ENCODE measurements at places on chromosomes 7 and 10.

GRCh38 chr7:48040944-48041652 is 5.8 kb downstream of the C7orf57 start:
- no peak for DNase-seq

GRCh38 chr7:141522657-141523342 is 28.4 kb upstream of the AGK start:
- DNase-seq: no peak

- DNase-seq: no peak
Measured at GRCh38 chr10:101244321-101245050, 15.2 kb upstream of the LBX1 start.

- DNase-seq: peak; percentile 71
Measured at GRCh38 chr7:44587843-44588711, 6.0 kb upstream of the TMED4 start.

GRCh38 chr10:113527211-113527906 is 25.5 kb upstream of the HABP2 start:
- DNase-seq: no peak

DNA sequence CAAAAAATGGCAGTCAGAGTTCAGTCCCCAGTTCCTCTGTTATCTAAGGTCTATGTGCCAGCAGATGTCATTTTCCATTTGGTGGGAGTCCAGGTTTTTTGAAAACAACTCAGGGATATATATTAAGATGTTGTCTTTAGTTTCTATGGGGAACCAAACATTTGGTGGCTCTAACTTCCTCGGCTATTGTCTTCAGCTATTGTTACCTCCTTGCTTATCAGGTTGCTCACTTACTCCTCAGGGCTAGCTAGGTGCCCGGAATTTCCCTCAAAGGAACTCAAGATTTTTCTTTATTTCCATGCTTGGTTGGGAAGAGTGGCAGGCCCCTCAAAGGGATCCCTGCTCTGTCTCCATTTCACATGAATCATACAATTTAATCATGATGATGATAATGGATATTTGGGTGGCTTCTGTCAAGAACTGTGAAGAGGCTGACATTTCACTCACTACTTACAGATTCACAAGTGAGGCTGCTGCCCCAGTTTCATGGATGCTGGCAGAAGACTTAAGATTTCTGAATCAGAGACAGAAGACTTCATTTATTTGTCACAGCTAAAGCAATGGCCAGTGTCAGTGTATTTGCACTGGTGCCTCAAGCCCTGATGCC is 182.8 kb downstream of the PKD1L1 start:
- no peak for DNase-seq

- no peak for DNase-seq
Measured at GRCh38 chr7:14055813-14056212, 66.3 kb upstream of the ETV1 start.

- no peak for DNase-seq
Measured at GRCh38 chr10:77504196-77504872, 133.3 kb downstream of the KCNMA1 start.

GRCh38 chr7:16753932-16754855 is 639 bp downstream of the TSPAN13 start:
- no peak for DNase-seq

DNA sequence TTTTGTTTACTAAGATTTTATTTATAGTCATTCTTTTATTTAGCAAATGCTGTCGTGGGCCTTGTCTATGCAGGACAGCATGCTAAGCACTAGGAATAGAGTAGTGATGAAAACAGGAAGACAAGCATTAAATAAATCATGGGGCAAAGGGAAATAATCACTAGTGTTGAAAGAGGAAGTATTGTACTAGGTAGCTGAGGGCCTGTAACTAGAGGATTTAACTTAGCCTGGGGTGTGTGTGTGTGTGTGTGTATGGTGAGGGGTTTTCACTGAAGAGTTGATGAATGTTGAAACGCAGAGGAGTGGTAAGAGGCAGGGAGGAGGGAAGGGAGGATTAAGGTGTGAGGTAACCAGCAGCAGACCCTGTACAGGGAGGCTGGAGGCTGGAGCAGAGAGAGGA is 446.4 kb downstream of the SDK1 start:
- DNase-seq: no peak

- DNase-seq: no peak
Measured at GRCh38 chr7:16123117-16123770, 298.1 kb downstream of the CRPPA start.

DNA sequence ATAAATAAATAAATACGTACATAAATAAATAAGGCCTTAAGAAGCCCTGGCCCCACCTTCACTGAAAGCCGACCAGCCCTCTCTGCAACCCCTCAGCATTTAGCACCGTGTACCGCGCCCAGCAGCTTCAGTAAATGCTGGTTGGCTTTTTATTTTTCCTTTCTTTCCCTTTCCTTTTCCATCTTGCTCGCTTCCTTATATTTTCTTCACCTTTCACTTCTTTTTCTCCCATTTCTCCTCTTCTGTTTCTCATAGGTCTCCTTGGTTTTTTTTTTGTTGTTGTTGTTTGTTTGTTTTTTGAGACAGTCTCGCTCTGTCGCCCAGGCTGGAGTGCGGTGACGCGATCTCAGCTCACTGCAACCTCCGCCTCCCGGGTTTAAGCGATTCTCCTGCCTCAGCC is 11.2 kb downstream of the ZAN start:
- no peak for DNase-seq

DNA sequence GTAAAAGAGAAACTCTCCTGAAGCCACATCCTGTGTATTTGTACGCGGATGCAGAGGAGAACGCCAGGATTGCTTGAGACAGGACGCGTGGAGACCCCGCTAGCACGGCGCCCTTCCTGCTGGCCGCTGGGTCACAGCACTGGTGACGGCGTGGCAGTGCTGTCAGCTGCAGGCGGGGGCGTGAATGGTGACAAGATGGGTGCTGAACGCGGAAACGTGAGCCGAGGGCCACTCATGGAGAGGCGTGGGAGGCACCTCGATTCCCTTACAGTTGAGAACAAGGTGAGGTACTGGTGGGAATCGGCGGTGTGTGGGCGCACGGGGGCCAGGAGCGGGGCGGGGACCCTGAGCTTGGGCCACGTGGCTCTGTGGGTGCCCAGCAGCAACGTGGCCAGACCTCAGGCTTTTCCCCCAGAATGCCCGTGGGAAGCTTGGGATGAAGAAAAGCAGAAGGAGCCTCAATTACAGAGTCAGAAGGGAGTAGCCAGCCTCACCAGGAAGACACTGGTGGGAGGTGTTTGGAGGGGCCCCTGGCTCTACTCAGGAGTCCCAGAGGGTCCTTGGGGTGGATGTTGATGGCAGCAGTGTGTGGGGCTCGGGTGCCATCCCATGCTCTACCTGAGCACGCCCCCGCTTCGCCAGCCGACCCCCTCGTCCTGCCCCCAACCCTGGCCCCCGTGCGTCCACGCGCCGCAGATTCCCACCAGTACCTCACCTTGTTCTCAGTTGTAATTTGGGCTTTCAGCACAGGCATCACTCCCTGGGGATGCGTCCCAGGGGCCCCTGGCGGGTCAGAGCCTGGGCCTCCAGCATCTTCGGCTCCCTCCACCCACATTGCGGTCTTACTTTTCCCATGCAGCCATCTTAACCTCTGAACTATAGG is 208.4 kb upstream of the TCERG1L start:
- no peak for DNase-seq

GRCh38 chr10:97207756-97208346 is 22.1 kb upstream of the SLIT1 start:
- no peak for DNase-seq

DNA sequence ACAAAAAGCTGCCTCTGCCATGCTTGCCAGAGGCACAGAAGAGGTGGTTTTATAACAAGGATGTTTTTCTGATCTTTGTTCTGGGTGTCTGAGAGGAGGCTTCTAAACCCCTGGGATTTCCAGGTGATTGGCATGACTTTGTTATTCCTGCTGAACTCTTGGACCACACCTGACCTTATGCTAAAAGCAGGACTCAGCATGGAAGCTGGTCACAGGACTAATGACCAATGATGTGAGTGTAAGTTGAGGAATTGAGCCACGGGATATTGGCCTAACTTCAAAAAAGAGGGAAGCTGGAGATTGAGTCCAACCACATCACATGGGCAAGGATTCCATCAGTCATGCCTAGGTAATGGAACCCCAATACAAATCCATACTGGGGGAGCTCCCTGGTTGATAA is 437.9 kb downstream of the POM121L12 start:
- DNase-seq: no peak

DNA sequence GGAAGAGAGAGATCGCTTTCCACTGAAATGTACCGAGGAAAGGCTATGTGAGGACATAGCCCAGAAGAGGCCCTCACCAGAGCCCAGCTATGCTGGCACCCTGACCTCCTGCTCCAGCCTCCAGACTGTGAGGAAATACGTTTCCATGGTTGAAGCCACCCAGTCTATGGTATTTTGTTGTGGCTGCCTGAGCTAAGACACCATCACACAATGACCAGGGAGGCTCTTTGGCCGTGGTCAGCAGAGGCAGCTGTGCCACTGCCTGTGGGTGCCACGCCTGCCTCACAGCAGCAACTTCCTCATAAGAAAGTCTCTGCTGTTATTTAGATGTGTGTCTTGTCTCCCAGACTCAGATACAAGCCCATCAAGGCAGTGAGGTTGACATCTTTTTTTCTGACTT is 182.7 kb upstream of the PLXNA4 start:
- DNase-seq: no peak

GRCh38 chr10:90847436-90847835 is 10.4 kb downstream of the HTR7 start:
- no peak for DNase-seq

GRCh38 chr10:70442332-70442988 is 979 bp upstream of the NODAL start:
- no peak for DNase-seq

GRCh38 chr10:48948470-48949037 is 8.9 kb upstream of the LRRC18 start:
- DNase-seq: no peak

- no peak for DNase-seq
Measured at GRCh38 chr10:27624941-27625340, 120.7 kb downstream of the MKX start.

GRCh38 chr7:106600569-106601373 is 60.2 kb downstream of the CCDC71L start:
- DNase-seq: no peak

- no peak for DNase-seq
Measured at GRCh38 chr7:6409944-6410693, 37.6 kb downstream of the DAGLB start.

DNA sequence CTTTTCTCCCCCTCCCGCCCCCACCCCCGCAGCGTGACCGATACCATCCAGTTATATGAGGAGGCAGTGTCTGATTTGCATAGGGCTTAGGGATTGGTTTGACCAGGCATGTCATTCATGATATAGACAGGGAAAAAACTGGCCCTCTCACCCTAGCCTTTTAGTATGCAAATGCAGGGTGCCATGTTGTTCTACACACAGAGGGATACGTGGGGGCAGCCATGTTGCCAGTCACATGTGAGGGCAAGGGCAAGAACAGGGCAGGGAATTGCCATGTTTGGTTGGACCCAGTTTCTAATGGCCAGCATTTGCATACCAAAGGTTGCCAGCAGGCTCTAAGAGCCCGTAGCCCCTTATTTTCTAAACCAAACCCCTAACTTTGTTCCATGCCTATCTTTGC is 552.1 kb downstream of the SORCS1 start:
- DNase-seq: no peak

- no peak for DNase-seq
Measured at GRCh38 chr10:76453997-76454396, 1022.6 kb downstream of the LRMDA start.

- DNase-seq: no peak
Measured at GRCh38 chr7:138089080-138089901, 13.0 kb downstream of the AKR1D1 start.

GRCh38 chr10:14456218-14456869 is 125.6 kb upstream of the FRMD4A start:
- DNase-seq: no peak

DNA sequence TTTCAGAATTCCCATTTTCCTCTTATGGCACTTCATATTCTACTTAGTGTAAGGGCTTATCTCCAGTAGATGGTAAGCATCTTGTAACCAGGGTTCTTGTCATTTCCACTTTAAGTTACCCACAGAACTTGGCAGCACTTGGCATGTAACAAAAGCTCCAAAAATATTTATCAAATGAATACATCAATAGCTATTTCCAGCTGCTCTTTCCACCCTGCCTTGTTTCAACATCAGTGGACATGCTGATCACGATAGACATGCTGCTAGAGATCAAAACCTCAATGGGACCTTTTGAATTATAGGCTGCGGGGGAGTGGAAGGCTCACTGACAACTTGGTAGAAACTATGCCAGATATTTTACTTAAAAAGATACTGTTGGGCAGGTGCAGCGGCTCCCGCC is 32.9 kb downstream of the HOXA1 start:
- no peak for DNase-seq

- peak; percentile 55 for DNase-seq
Measured at GRCh38 chr10:3782451-3783315, 2.3 kb downstream of the KLF6 start.

DNA sequence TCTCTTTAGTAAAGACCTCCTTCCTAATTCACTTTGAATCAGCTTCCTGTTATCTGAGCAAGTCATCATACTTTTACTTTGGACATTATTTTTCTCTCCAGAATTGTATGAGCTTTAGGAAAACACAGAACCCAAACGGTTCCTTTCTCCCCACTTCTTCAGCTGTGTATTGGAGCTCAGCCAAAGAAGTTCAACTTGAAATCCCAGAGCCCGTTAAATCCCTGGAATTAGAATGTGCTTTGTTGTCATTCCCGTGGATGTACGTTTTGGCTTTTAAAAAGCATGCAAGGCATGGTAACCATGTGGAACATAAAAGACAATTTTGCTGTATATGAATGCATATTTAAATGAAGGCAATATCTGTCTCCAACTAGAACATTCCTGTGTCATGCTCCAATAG is 46.6 kb downstream of the AGMO start:
- no peak for DNase-seq

DNA sequence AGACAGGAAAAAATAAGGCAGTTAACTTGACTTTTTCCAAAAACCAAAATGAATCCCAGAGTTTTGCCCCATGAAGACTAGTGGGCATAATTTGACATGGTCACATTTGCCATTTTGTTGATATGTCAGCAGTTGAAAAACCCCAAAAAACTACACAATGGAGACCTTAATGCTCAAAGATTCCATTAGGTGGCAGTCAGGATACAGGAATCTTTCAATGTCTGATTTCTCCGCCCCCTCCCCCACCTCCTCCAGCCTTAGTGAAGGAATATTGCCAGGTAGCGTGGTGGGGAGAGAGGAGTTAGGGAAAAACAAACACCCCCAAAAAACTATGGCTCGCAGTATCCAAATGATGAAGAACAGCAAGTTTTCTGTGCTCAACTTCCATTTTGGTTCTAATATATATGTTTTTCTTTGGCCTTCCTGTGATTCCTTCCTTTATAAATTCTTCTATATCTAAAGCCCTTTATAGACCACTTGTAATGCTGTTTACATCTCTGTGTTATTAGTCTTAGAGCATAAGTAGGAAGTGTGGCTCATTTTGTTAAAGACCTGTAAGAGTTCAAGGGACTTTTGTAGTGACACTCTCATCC is 6.7 kb upstream of the SMNDC1 start:
- peak; percentile 41 for DNase-seq

DNA sequence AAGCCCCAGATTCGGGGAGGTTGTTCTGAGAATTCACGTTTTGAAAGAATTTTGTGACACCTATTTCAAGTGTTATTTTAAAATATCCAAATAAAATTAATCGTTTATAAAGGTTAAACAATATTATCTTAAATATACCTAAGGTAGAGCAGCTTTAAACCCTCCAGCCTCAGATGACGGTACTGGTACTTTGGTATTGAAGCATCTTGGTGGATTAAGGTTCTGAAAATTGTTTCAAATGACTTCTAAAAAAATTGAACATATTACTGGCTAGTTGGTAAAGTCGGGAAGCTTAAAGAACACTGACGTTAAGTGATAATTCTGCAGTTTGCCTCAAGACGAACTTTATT is 392 bp upstream of the HUS1 start:
- DNase-seq: no peak
